ENCODE measurements at places on chromosomes 16 and 17.

DNA sequence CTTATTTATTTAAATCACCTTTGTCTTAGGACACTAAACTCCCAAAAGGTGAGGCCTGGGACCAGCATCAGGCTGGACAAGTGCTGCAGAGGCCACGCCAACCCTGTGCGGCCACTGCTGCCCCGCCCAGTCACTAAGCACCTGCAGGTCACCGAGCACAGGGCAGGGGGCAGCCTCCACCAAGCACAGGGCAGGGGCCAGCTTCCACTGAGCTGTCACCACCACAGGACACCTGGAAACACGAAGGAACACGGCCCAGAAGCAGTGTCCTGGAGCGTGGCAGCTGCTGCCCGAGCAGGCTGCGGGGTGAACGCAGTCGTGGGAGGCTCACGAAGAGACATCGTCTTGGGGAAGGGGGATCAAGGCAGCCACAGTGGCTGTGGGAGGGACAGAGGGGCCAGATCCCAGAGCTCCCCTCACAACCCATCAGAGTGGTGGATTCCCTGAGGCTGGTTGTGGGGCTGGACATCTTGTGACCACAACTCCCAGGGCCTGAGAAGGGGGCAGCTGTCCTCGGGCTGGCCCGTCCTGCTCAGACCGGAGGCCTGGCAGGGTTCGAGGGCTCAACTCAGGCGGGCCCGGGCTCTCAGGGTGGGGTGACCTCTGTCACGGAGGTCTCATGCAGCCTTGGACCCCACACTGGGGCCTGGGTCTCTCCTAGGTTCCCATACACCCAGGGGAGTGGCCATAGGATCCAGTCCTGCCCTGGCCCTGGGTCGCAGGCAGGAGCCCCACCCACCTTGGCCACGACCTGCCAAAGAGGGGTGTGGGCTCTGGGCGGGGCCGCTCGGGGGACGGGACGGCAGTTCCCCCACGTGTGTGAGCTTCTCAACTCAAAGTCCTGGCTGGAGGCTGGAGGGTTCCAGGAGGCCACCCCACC is 18.7 kb downstream of the RAB40B start:
- no peak for DNase-seq

DNA sequence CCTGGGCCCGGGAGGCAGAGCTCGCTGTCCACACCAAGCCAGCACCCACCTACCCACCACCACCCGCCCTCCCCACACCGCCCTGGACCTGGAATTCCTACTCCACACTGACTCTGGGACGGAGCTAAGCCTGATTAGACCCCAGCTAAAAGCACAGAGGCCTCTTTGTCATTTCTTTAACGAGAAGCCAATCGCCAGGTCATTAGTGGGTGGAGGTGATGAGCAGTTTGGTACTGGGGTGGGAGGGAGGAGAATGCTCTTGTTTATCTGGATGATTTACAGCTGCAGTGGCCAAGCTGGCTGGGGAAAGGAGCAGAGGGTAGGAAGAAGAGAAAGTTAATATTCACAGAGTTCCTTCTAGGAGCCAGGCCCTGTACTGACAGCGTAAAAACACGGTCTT is 6.0 kb upstream of the BHLHA9 start:
- no peak for DNase-seq

DNA sequence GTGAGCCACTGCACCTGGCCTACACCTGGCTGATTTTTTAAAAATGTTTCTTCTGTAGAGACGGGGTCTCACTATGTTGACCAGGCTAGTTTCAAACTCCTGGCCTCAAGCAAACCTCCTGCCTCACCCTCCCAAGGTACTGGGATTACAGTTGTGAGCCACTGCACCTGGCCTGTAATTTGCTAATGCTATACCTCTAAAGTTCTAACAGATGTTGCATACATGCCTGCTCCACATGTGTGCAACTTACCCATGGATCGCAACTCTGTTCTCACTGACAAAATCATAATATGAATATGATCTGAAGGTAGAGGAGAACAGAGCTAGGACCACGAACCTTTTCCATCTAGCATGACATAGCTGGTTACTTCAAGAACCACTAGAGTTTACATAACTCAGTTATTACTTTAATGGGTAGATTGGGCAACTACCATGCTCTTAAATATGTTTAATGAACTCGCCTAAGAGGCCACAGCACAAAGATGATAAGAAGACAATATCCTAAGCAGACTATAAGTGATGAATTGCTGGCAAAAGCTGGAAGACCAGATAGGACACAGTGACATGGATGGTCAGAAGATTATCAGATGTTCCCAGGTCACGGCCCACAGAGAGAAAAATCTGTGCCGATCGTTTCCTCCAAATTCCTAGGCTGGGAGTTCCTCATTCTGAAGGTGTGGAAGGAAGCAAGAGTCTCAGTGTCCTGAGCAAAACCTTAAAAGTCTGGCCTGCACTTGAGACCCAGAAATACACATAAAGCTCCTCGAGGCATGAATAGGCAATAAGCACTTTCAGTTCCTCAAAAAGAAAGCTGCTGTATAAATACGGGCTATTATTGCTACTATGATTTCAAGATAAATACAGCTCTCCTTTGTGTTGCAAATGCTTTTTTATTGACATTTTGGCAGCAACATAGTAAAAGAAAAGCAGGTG is 53.6 kb upstream of the ICAM2 start:
- DNase-seq = no peak

- peak; percentile 51 for DNase-seq
These were observed 44.8 kb downstream of the PITPNC1 start for GRCh38 chr17:67421869-67422273.

- DNase-seq = no peak
These were observed 36.4 kb downstream of the KNOP1 start for GRCh38 chr16:19681637-19682036.
